ENCODE measurements at places on chromosomes 2 and 18. TPM values are rescaled to one million over a fixed set of nuclear protein-coding genes. Genes with fewer than 3 reads are reported as not detected.

- no peaks in the 10 kb centered on the region for H3K36me3 ChIP-seq
- no peak overlapping the region for H3K27ac ChIP-seq
- H3K4me1 ChIP-seq: no peaks in the 10 kb centered on the region
- H3K4me3 ChIP-seq: no peak overlapping the region
- no peaks in the 10 kb centered on the region for H3K27me3 ChIP-seq
- DNase-seq: no peak
These were observed 479.7 kb downstream of the TXNL1 start for GRCh38 chr18:56158676-56159075.

- H3K4me3 ChIP-seq: no peak overlapping the region
- no peak for DNase-seq
- H3K27ac ChIP-seq: no peak overlapping the region
- H3K36me3 ChIP-seq: peaks cover 4% of the 10 kb centered on the region
- H3K27me3 ChIP-seq: no peaks in the 10 kb centered on the region
These were observed 321.5 kb upstream of the NT5C1B start for GRCh38 chr2:18910843-18911242.

DNA sequence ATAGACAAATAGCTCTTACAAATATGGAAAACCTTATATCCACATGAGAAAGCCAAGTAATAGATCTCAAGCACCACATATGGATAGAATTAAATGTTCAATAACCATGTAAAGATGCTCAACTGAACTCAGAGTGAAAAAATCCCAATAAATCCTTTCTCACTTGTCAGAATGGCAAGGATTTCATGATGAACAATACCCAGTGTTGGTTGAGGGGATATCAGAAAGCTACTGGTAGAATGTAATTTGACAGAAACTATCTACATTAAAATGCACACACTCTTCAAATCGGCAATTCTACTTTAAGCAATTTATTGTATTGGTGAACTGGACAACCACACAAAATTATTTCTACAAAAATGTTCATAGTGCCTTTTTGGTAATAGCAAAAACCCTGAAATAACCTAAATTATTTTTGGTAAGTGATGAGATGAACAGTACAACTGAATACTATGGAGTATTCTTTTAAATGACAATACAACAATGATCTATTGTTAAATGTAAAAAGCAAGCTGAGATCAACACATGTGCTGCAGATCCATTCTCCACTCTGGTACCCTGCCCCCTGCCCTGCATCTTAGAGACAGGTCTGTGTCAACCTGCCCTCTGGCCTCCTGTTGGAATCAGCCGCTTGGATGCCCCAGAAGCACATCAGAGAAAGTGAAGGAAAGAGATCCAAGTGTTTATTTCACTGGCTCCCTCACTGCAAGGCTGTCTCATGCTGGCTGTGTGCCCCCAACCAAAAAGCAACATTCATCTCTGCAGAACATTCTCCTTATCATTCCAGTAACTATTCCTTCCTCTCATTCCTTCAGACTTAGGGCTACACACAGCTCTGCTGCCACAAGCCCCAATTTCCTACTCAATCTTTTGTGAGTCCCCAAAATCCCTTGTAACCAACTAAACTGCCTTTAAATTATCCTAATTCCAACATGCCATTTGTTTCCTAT, 442.5 kb downstream of the LRATD1 start:
- no peaks in the 10 kb centered on the region for H3K36me3 ChIP-seq
- H3K4me1 ChIP-seq: no peaks in the 10 kb centered on the region
- no peak overlapping the region for H3K27ac ChIP-seq
- no peak for DNase-seq
- no peak overlapping the region for H3K4me3 ChIP-seq

DNA sequence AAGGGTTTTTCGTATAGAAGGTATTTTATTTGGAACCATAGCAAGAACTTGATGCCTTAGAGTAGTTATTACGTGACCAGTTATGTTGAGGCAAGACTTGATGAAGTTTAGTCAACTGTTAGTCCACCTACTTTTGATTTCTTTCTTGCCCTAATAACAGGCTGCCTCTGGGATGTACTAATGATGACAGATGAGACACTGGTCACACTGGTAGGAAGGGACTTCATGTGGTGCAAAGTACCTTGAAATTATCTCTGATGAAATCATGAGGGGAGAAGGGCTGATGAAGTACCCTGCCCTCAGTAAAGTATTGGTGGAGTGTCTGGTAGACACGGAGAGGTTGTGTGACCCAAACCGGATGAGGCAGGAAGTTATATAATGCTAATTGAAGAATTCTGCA, 5.4 kb downstream of the DIS3L2 start:
- H3K4me3 ChIP-seq: no peak overlapping the region
- DNase-seq: no peak
- H3K4me1 ChIP-seq: peaks cover 39% of the 10 kb centered on the region

Gene TUBB8B
- total RNA-seq: not detected

Gene CHMP1B
- total RNA-seq: 23.2 TPM

Gene ACVR2A
- 6.0 TPM for total RNA-seq

Gene WBP1
- total RNA-seq: 39.4 TPM

GRCh38 chr18:9477509-9477908, 2.2 kb downstream of the RALBP1 start:
- peaks cover 3% of the 10 kb centered on the region for H3K27me3 ChIP-seq
- no peak overlapping the region for H3K27ac ChIP-seq
- DNase-seq: no peak
- H3K4me1 ChIP-seq: peaks cover 28% of the 10 kb centered on the region

Gene MARCHF7
- total RNA-seq: 81.5 TPM

- H3K27ac ChIP-seq: no peak overlapping the region
- DNase-seq: no peak
- H3K36me3 ChIP-seq: no peaks in the 10 kb centered on the region
- no peak overlapping the region for H3K4me3 ChIP-seq
- no peaks in the 10 kb centered on the region for H3K27me3 ChIP-seq
These were observed 18.8 kb downstream of the CDH2 start for GRCh38 chr18:28158083-28158581.

- no peaks in the 10 kb centered on the region for H3K36me3 ChIP-seq
- H3K4me1 ChIP-seq: peaks cover 7% of the 10 kb centered on the region
- no peak overlapping the region for H3K27ac ChIP-seq
- no peak for DNase-seq
- H3K4me3 ChIP-seq: no peak overlapping the region
These were observed 60.6 kb upstream of the SLC16A14 start for GRCh38 chr2:230129343-230129742.

DNA sequence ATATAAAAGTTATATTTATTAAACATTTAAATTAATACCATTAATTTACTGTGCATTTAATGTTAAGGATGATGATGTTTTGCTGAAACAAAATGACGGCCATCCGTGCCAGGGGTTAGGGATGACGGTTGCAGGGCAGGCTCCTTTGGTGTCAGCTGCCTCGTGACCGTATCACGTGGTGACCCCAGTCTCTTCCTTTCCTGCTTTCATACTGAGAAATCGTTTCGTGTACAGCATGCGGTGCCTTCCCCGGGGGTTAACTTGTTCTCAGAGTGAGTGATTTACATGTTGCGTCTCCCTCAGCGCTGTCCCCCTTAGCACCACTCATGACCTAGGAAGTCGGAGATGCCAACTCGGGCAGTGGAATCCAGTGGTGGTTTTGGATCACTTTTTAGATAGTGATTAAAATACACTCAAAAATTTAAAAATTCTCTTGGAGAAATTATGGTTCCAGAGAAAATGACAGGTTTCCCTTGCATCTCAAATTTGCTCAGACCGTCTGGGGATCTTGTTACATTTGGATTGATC, 290.8 kb downstream of the GBX2 start:
- H3K4me3 ChIP-seq: no peak overlapping the region
- no peaks in the 10 kb centered on the region for H3K4me1 ChIP-seq
- no peaks in the 10 kb centered on the region for H3K36me3 ChIP-seq
- H3K27me3 ChIP-seq: peaks cover 8% of the 10 kb centered on the region
- no peak overlapping the region for H3K27ac ChIP-seq

DNA sequence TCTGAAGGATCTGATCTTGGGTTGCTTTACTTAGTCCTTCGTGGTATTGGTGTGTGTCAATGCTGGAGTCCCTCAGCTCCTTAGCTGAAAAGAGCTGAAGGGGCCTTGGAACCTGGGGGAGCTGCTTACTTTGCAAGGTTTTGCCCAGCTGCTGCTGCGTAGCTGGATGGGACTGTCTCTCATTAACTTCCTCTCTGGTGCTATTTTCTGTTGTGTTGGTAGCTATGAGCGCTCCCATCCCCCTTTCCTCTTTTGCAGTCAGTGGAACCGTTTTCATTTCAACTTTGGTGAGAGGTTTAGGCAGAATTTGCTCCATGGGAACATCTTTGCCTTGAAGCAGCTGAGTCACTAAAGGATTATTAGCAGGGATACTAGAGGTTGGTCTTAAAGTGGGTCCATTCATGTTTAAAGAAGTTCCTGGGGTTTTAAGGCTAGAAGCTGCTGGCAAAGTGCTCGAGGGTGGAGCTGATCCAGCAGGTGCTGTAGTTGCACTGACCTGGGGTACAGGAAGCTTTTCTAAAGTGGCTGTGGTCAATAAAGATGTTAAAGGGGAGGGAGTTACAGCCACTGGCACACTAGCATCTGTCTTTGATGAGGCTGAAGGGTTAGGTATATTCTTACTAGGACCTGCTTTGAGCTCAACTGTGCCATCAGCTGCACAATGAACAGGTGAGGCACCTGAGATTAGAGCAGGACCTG, 69.9 kb upstream of the DTNB start:
- no peak overlapping the region for H3K4me3 ChIP-seq
- peak; percentile 20 for DNase-seq
- H3K27ac ChIP-seq: no peak overlapping the region
- H3K36me3 ChIP-seq: peaks cover 24% of the 10 kb centered on the region
- H3K27me3 ChIP-seq: no peaks in the 10 kb centered on the region

DNA sequence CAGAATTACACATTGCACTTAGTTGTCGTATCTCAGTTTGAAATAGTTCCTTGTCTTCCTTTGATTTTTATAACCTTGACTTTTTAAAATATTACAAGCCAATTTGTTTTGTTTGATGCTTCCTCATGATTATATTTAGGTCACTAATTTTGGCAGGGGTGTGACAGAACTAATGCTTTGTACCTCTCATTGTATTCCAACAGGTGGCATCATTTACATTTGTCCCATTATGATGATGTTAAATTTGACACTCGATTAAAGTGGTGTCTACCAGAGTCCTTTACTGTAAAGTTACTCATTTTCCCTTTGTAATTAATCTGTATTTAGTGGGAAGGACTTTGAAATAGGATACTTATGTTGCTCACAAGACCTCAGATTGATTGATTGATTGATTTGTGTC, 21.5 kb upstream of the MFSD2B start:
- H3K36me3 ChIP-seq: no peaks in the 10 kb centered on the region
- no peak overlapping the region for H3K27ac ChIP-seq
- H3K4me1 ChIP-seq: no peaks in the 10 kb centered on the region
- H3K27me3 ChIP-seq: no peaks in the 10 kb centered on the region

Gene MAP3K20
- 3.0 TPM for total RNA-seq

GRCh38 chr2:59693231-59693959, 860.1 kb downstream of the BCL11A start:
- H3K4me3 ChIP-seq: no peak overlapping the region
- H3K4me1 ChIP-seq: no peaks in the 10 kb centered on the region
- no peak for DNase-seq
- H3K36me3 ChIP-seq: no peaks in the 10 kb centered on the region

GRCh38 chr2:2850859-2851258, 519.8 kb upstream of the MYT1L start:
- H3K36me3 ChIP-seq: no peaks in the 10 kb centered on the region
- no peaks in the 10 kb centered on the region for H3K4me1 ChIP-seq
